Aorta (tissue), 5 donors: ENCODE measurements at places on chromosomes 13 and 19.

DNA sequence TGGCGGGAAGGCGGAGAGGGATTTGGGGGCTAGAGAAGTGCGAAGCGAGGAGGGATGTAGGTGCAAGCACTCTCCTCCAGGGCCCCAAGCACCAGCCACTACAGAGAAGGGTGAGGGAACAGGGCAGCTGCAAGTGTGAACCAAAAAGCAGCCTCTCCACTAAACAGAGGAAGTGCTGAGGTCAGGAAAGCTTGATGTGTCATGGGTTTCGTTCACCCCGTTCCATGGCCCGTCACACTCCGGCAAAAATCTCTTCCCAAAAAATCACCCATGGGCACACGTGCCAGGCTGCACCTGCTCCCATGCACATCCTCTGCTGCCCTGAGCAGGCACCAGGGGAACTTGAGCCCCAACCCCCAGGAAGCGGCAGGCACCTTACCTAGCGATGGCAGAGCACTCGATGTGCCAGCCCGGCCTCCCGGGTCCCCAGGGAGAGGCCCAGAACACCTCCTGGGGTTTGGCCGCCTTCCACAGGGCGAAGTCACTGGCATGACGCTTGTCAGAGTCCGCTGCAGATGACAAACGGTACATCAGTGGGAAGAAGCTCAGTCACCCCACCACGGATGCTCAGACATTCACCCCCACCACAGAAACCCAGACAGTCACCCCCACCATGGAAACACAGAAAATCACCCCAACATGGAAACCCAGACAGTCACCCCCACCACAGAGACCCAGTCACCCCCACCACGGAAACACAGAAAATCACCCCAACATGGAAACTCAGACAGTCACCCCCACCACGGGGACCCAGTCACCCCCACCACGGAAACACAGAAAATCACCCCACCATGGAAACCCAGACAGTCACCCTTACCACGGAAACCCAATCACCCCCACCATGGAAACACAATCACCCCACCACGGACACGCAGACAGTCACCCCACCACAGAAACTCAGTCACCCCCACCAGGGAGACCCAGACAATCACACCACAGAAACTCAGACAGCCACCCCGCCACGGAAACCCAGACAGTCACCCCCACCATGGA, 29.0 kb downstream of the CARS2 start:
- no peak overlapping the region for H3K4me3 ChIP-seq
- no peak overlapping the region for H3K27ac ChIP-seq
- no peaks in the 10 kb centered on the region for H3K4me1 ChIP-seq
- DNase-seq, result peak; percentile 75
- peaks cover 4% of the 10 kb centered on the region for H3K36me3 ChIP-seq

DNA sequence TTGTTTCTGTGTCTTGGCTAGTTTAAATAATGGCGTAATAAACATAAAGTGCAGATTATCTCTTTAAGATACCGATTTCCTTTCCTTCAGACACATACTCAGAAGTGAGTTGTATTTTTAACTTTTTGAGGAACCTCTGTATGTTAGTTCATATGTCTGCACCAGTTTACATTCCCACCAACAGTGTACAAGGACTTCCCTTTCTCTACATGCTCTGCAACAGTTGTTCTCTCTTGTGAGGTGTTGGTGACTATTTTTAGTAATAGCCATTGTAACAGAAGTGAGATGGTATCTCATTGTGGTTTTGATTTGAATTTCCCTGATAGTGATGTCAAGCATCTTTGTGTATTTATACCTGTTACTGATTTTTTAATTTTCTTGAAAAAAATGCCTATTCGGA, 418.6 kb downstream of the UQCRFS1 start:
- no peak overlapping the region for H3K4me3 ChIP-seq
- H3K36me3 ChIP-seq, result no peaks in the 10 kb centered on the region
- DNase-seq, result no peak

GRCh38 chr13:32783067-32783466, 196.8 kb downstream of the PDS5B start:
- H3K4me1 ChIP-seq, result no peaks in the 10 kb centered on the region
- no peaks in the 10 kb centered on the region for H3K27me3 ChIP-seq
- no peak overlapping the region for H3K27ac ChIP-seq
- no peaks in the 10 kb centered on the region for H3K36me3 ChIP-seq
- H3K4me3 ChIP-seq, result no peak overlapping the region

DNA sequence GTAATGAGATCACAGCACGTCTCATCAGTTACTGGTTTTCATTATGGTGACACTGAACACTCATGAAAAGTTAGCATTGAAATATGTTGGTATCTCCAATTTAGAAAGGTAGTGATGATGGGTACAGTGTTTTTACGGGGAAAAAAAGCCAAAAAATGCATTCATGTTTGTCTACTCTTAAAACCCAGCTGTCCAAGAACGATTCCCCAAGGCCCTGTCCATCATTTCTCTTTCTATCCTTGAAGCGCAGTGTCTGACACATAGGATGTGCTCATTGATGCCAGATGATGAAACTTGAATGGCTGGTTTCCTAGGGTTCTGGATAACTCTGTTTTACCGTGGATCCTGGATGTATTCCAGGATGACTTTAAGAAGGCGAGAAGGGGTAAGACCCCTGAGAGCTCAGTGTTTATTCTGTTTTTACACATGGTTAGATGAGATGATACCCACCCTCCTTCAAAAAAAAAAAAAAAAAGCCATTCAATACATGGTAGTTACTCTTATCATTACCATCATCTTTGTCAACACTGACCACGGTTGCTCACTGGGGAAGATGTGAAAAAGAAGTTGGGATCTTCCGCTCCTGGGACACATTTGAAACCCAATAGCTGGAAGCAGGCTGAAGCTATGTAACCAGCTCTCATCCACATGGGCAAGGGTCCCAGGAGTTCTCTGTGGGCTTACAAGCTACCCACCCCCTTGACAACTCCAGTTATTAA, 22.5 kb downstream of the SERP2 start:
- H3K27ac ChIP-seq, result no peak overlapping the region
- DNase-seq, result no peak
- no peak overlapping the region for H3K4me3 ChIP-seq
- H3K27me3 ChIP-seq, result no peaks in the 10 kb centered on the region
- no peaks in the 10 kb centered on the region for H3K36me3 ChIP-seq
